A549 treated with Hydrocortisone at 1 μM for 4 hours (cell line): ENCODE measurements at places on chromosomes 16 and 17. TPM values are rescaled to one million over a fixed set of nuclear protein-coding genes. Genes with fewer than 3 reads are reported as not detected.

IL34 gene
- total RNA-seq = 0.26 to 0.72 TPM (median 0.38 TPM) in 5 replicates

PIRT gene
- total RNA-seq = not detected in 5 replicates

ARHGAP44 gene
- total RNA-seq = 2.4 to 2.7 TPM (median 2.4 TPM) in 5 replicates

ADAD2 gene
- total RNA-seq = not detected in 5 replicates

TEDC2 gene
- total RNA-seq = 15.5 to 22.0 TPM (median 19.2 TPM) in 5 replicates

MPO gene
- not detected in 5 replicates for total RNA-seq
